ENCODE measurements at places on chromosomes 6 and 20.

DNA sequence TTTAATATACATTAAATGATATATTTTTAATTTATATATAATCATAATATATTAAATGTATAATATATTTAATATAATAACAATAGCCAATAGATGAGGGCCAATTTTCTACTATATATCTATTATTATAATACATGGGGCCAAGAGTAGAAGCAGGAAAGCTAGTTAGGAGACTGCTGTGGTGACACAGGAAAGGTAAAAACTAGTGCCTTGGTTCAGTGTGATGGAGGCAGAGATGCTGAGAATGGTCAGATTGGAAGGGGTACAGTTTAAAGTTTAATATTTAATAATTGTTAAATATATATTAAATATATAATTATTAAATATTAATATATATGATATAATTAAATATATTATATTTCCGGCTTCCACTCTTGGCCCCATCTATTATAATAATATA, 102.9 kb upstream of the RNF217 start:
- DNase-seq: no peak

GRCh38 chr6:19837511-19838441, 606 bp downstream of the ID4 start:
- peak; percentile 44 for DNase-seq

GRCh38 chr6:84057908-84058307, 24.3 kb downstream of the MRAP2 start:
- DNase-seq: no peak

DNA sequence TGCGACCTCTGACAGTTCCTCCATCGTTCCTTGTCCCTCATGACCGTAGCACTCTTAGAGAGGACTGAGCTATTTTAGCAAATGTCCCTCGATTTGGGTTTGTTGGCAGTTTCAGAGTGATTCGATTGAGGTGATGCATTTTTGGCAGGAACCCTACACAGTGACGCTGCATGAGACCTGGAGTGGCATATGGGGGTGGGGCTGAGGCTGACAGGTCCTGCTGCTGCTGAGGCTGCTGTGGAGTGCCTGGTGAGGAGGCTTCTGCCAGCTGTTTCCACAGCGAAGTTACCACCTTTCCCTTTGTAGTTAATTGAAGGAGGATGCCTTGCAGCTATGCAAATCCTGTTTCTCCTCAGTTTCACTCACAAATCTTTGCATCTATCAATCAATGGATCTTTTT, 19.8 kb downstream of the PXDC1 start:
- DNase-seq: no peak

DNA sequence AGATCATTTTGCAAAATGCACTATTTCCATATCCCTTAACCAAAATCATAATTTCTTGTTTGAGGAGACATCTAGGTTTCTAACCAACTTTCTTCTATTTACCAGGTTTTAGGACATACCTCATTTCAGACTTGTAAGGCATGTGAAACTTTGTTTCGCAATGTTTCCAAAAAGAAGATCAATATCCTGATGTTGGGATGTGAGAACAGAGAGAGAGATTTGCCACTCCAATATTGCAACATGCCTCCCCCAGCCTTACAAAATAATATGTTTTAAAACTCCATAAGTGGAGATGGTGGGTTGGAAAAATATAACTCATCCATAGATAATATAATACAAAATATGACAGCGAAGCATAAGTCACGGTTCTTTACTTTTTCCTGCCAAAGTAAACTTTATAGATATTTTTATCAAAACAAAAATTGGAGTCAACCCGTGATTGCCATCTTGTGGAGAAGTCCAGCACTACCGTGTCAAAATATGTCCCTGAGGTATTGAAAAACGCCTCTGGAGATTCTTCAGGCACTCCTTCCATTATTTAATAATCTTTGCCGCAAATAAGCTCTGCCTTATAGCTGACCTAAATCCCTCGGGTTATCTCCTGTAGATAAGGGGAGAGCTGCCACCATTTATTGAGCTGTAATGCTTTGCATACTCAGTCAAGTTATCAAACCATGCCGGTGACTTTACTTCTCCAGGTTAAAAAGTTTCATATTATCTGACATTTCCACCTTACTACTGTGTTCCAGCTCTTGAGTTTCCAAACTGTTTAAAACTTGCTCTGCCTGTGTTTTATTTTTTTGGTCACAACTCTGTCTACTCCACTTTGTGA, 534.2 kb downstream of the HACE1 start:
- DNase-seq: peak; percentile 77

DNA sequence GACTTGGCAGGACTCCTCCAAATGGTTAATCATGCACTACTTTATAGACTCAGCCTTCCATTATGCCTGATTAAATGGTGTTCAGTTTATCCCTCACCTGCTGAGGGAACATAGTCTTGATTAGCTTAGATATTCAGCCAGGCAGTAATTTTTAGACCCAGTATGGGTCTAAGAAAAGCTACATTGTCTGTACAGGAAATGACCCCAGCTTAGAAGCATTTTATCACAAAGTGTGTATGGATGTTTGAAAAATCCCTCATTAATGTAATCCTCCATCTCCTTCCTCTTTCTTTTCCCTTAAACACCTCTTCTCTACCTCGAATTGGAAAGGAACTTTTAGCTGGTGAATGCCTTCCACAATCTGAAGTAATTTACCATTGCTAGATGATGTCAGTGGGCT, 252.2 kb upstream of the BMP2 start:
- no peak for DNase-seq

DNA sequence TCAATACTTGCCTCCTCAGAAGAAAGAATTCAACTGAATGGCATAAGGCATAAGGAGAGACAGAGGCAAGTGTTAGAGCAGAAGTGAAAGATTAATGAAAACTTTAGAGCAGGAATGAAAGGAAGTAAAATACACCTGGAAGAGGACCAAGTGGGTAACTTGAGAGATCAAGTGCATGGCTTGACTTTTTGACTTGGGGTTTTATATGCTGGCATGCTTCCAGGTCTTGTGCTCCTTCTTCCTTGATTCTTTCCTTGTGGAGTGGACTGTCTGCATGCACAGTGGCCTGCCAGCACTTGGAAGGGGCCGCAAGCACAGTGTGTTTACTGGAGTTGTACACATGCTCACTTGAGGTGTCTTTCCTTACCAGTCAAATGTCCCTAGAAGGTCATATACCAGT, 222.1 kb upstream of the UFL1 start:
- no peak for DNase-seq

- no peak for DNase-seq
Observed at GRCh38 chr20:10902174-10902573, 228.4 kb upstream of the JAG1 start.

DNA sequence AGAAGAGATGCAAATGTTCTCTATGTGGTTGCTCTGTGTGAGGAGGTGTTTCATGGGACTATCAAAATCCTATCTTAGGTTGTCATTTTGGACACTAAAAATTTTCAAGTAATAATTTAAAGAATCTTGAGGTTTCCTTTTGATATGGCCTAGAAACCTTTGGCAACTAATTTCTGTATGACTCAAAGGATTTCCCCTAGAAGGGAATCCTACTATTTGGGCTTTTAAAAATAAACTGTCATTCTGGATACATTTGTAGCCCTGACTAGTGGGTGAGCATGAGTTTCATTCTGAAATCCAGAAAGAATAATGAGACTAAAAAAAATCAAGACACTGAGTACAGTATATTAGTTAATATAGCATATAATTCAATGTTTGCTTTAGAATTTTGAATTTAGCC, 25.5 kb upstream of the RAB23 start:
- DNase-seq: no peak

DNA sequence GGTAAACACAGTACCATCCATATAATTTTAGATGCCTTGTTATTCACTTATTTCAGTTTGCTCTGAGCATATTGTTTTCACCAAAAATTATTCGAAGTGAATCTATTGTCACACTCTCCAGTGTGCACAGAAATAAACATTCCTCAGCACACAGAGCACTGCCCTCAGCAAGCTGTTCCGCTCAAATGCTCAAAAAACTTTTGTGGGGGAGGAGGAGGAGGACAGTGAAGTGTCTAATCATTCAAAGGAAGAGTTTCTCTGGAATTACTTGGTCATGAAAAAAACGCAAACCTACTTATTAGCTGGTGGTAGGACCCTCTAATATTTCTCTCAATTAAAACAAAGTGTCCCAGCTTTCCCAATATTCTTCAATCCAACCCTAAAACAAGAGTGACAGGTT, 88.3 kb downstream of the DTNBP1 start:
- DNase-seq: no peak

- no peak for DNase-seq
Observed at GRCh38 chr20:62642666-62643520, 590 bp downstream of the SLCO4A1 start.

DNA sequence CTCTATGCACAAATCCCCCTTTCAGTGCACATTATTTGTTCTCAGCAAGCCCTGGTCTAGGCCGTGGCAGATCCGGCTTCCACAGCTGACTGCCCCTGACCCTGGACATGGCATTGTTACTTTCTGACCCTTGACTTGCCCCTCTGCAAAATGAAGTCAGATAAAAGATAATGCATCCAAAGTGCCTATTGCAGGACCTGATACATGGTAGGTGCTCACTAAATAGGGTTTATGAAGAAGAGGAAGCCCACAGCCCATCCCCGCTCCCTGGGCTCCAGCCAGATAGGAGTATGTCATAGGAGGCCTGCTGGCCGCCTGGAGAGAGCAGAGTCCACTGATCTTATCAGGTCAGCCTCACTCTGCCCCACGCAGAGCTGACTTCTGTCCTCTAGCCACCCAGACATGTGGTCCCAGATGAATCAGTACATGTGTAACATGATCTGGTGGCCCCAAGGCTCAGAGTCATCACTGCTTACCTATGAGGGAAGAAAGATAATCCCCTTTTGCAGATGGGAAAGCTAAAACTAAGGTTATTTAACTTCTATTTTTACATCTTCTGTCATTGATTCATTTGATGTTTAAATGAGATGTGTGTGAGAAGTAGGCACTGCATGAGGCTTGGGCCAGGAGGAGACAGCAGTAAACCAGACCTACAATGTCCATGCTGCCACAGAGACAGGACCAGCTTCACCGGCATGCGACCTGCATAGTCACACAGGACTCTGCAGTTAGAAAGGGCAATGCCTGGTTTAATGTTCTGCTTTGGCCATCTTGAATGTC, 20.4 kb downstream of the MAFB start:
- DNase-seq: no peak

GRCh38 chr6:44500074-44500473, 112.6 kb downstream of the CDC5L start:
- DNase-seq: no peak

DNA sequence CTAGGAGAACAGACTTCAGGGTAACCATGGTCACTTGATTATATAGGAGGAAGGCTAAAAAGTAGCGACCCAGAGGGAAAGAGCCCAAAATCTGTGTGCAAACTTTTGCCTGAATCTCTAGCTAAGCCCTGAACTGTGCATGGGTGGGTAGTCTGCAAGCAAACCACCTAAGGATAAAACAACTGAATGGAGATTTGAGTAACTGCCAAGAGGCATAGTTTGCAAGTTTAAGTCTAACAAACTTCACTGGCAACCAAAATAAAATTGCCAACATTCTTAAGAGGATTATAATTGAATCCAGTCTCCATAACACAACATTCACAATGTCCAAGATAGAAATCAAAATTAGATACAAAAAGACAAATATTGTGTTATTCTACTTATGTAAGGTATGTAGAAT, 192.0 kb upstream of the PLN start:
- no peak for DNase-seq

GRCh38 chr20:19210391-19211155, 1.9 kb upstream of the SLC24A3 start:
- DNase-seq: no peak

- no peak for DNase-seq
Observed at GRCh38 chr6:135577059-135577538, 79.6 kb upstream of the AHI1 start.

DNA sequence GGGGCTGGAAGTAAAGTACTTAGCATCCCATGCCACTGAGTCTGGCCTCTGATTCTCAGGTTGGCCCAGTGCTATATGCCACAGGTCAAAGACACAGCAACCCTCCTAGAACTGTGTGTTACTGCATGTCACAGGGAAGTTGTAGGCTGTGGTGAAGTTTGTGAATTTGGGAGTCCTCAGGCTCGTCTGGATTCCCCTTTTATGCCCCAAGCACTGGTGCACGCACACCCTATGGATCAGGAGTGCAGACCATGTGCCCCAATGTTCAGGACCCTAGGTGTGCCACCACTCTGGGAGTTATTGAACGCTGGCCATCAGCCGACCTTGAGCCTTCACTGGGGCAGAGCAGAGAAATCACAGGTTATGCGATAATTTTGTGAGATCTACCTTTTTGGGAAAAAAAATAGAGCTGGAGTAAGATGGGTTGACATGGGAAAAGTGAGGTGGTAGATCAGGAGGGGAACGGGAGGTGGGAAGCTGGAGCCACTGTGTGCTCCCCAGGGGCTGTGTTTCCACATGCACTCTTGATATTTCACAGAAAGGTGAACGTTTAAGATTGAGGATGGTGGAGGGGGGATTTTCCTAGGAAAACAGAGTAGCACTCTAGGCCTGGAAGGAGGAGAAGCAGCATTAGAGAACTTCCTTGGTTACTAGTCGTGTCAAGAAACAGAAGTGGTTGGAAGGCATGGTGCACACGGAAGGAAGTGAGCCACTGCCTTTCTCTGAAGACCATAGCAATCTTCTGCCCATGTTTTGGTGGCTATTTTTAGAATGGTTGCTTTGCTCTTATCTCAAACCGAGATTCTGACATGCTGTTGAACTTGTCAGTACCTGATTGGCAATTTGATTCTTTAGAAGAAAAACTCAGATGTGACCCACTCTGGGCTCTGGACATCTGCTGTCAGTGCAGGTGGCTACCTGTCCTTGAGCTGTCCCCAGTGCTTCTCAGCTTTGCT, 44.1 kb downstream of the DUSP22 start:
- DNase-seq: no peak

- no peak for DNase-seq
Observed at GRCh38 chr6:37426945-37427510, 6.0 kb upstream of the CMTR1 start.

DNA sequence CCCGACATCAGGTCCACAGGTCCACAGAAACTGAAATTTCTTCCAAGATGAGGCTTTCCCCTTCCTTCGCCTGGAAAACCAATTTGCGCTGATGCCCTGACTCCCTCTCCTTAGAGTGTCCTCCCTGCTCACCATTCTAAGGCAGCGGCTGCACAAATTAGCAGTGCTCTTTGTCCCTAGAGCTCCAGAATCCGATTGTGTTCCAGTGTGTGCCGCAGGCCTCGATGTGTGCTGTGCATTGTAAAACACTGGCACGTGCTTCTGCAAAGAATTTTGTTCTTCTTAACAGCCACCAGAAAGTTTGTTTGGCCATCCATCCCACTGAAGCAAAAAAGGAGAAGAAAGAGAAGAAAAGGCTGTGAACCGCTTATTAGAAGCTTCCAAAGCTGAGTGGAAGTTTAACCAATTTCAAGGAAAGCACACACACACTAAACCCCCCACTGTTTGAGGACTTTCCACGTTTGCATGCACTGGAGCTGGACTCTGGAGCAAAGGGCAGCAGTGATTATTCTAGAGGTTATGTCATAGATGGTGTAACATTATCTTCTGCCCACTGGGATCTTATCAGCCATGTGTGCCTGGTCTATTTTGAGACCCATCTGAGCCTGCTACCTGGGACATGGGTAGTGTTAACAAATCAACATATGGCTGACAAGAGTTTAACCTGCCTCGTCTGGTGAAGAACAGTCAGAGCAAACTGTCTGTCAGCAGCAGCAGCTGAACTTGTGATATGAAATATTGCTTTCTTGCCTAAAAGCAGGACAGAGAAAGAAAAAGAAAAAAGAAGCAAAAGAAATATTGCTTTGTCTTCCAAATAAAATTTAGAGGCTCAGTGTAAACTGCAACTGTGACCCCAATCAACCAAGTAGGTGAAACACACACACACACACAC, 64.9 kb upstream of the RREB1 start:
- DNase-seq: no peak

GRCh38 chr20:5180933-5181332, 54.1 kb downstream of the CDS2 start:
- DNase-seq: no peak
